Heart left ventricle (tissue), 16 donors: ENCODE measurements at places on chromosomes 13 and 19.

- DNase-seq = no peak
Measured at GRCh38 chr13:95553581-95554385, 1.3 kb downstream of the CLDN10 start.

DNA sequence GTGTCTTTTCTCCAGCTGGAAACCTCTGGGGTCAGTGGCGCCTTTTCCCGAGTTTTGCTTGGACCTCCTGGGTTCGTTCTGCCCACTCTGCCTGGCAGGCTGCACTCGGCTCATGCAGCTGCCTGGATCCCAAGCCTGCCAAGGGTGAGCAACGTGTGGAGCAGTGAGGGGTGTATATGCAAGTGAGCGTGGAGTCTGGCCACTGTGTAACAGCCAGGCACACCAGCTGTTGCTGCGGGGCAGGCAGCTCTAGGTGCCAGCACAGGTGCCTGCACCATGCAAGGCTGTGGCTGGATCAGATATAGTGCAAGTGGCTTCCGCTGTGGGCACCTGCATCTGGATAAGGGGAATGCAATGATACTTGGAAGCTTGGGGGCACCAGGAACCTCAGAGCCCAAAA lies 699.4 kb downstream of the SLITRK1 start:
- DNase-seq = no peak

DNA sequence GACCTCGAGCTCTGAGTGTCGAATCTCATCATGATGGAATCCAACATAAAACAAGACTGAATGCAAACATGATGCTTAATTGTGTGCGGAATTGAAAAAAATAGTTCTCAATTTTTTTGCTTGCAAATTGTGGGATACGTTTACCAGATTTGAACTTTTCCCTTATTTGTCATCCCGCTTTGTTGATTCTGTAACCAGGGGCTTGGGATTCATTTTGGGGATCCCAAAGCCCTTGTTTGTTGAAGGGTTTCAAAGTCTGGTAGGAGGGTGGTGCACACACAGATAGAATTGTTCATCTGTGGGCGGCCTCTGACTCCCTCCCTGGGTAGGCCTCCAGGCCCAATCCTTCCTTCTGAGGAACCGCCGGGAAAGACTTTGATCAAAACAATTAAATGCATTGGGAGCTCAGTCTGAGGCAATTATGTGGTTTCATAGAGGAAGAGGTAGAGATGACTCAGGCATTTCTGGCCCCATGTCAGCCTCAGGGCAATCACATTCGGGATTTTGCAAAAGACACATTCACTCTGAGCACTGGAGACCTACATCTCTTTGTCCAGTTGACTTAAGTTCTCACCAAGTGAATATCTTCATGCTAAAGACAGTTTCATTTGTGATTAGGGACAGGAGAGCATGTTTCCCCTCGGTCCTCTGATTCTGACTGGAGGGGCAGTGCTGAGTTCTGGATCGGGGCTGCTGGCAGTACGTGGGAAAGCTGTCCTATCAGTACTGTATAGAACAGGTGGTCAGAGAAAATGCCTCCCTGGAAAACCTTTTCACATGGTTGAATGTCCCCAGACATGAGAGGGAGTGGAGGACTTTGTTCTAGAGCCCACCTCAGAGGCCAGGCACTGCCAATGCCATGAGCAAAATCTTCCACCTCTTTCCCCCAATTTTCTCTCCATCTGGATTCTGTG lies 27.8 kb upstream of the IGFL4 start:
- no peak for DNase-seq

GRCh38 chr19:47714339-47714738 lies 1.1 kb downstream of the EHD2 start:
- no peak for DNase-seq

DNA sequence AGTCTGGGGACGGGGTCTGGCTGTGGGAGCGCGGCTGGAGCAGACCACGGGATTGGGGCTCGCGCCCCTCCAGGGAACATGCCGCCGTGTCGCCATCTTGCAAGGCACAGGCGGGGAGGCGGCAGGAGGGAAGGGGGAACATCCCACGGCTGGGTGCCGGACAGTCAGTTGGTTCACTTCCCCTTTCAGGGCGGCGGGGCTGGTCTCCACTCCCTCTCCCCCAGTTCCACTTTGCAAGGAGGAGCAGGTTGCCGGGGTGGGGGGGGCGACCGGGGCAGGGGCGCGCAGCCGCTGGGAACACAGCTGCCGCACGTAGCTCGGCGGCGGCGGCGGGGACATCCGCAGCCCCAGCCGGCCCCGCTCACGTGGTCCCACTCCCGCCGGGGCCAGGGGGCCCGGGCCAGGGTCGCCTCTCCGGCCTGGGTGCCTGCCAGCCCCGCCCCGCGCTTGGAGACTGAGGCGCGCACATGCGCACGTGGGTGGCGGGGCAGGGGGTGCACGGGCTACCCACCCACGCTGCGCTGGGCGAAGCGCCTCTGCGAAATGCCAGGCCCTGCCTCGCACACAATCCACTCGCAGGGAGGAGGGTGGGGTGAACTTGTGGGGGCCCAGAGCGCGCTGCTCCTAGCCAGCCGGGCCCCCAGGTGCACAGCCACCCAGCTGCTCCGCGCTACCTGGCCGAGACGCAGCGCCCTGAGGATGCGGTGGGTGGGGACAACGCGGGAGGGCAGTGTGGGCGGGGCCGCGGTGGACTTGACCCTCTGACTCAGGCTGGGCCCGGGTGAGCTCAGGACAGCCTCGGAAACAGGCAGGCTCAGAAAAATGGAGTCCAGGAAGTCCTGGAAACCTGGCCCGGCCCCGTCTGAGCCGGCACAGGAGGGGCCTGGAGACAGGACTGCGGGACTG lies 6.4 kb downstream of the KLF16 start:
- peak; percentile 91 for DNase-seq

- peak; percentile 64 for DNase-seq
Measured at GRCh38 chr19:17778968-17779929, 15.7 kb upstream of the B3GNT3 start.

DNA sequence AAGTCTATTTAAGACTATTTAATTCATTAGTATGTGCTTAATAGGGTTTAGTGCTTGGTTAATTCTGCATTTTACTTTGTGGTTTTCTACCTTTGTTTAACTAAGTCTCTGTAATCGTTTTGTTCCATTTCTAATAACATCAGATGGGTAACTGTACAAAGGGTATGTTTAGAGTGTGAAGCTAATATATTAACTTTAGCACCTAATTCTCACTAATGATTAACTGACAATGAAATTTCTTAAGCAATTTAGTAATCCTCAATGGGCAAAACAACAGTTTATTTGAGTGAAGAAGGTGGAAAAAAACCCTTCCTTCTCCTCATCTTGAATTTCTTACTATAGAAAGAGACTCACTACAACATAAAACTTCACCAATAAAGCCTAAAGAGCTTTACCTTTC lies 448.1 kb upstream of the MIR17HG start:
- DNase-seq = no peak

- DNase-seq = no peak
Measured at GRCh38 chr13:51660813-51661212, 76.6 kb downstream of the WDFY2 start.

GRCh38 chr13:44064357-44064756 lies 184.7 kb downstream of the LACC1 start:
- no peak for DNase-seq

DNA sequence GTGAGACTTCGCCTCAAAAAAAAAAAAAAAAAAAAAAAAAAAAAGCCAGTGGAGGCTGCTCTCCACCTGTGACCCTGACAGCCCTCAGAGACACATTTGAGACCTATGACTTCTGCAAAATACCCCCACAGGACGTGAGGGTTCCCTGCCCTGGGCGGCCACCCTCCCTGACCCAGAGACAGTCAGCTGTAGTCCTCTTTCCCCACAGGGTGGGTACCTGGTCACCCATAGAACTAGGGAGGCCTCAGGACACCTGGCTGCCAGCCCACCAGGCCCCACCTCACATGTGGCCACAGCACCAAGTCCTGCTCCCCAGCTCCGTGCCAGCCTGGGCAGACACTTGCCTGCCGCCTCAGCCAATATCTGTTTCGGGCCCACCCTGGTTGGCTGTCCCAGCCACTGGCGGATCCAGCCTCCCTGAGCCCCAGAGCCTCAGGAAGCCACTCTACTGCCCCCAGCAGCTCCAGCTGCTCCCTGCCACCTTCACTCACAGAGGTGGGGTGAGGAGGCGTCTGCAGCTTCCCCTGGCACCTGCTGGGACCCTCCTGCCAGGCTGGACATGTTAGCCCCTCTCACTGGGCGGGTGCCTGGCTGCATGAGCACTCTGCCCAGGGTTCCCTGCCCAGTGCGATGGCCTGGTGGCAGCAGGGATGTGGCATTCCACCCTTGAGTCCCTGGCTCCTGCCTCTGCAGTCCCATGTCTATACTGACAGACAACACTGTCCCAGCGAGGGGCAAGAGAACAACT lies 6.9 kb downstream of the MKNK2 start:
- no peak for DNase-seq

GRCh38 chr19:30276011-30276882 lies 95.9 kb upstream of the ZNF536 start:
- no peak for DNase-seq

DNA sequence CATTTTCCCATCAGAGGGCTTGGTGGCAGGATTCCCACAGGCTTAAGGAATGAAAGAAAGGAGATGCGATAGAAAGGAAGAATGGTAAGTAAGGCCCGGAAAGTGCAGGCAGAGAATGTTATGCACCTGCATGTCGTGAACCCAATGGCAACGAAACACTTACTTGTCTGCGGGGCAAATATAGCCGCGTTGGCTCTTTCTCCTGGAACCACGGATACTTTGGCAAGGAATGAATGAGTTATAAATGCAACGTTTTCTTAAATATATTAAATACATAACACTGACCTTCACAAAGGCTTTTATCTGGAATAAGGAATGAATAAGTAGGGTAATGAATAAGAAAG lies 192.1 kb downstream of the KATNAL1 start:
- DNase-seq = no peak
